ENCODE measurements at places on chromosomes 6 and 20.

GRCh38 chr6:132506869-132507808 is 5.8 kb downstream of the STX7 start:
- no peak for DNase-seq

DNA sequence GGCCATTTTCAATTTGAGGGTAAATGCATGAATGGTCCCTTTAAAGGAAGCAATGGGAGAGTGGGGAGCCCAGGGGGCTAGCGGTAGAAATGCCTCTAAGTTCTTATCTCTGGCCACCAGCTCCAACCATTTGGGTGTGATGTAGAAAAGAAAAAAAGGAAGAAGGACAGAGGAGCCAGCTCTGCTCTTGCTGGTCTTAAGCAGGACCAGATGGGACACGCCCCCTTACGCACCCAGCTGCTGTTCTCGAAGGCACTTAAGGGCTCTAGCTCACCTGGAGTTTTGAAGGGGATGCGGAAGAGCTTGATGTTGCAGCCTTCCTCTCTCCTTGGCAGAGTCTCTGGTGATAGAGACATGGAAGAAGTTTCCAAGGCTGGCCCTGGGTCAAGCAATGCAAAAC is 59.5 kb upstream of the RNF144B start:
- DNase-seq: no peak

GRCh38 chr6:91864911-91865310 is 1278.0 kb upstream of the MAP3K7 start:
- no peak for DNase-seq

GRCh38 chr6:122829456-122829855 is 40.4 kb downstream of the SMPDL3A start:
- DNase-seq: no peak

DNA sequence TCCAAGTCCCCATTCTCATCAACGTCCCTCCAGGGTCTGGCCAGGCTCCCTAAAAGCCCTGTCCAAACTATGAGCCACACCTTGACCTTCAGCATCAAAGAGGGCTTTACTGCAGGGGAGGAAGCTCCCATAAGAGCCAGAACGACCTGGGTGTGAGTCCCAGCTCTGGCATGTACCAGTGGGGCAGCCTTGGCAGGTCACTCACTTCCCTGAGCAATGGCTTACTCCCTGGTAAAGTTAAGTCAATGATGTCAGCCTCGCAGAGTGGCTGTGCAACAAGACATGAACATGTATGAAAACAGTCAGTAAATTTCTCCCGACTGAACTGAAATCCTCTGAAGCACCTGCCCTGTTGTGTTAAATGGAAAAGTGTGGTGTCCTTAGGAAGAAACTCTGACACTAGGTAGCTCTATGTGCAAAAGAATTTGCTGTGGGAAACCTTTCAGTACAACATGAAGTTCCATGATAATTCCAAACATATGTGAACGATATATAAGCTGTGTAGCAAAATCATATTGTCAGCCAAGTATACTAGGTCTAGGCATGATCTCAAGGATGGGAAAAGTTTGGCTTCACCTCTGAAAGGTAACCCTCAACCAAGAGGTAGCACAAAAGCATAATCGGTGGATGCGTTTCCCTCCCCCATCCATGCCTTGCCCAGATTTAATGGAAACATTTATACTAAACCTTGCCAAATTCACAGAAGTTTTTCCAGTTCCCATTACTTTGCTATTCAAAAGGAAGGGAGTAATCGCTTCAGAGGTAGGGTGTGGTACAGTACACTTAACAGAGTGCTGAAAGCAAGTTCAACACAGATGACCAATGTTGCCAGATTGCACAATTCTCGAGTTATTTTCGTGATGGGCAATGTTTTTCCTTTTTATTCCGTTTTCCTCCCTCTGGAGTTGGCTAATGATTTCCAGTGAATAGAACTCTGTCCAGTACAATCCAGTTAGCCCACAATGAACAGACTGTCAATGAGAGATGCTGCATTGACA is 49.0 kb upstream of the RANBP9 start:
- no peak for DNase-seq

- DNase-seq: no peak
Measured at GRCh38 chr6:155530219-155530834, 74.7 kb upstream of the NOX3 start.

DNA sequence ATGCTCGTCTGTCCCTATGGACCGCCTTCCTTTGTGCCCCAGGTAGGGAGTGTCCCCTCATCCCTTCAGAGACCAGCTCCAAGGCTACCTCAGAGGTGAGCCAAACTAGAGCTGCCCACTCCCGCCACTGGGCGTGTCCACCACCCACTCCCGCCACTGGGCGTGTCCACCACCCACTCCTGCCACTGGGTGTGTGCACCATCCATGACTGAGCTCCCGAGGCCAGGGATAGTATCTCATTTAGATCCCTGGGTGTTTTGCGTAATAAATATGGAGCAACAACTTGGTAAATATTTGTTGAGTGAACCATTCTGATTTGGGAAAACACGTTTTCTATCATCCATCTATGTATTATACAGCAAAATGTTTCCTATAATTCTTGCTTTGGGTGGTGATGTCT is 68.8 kb downstream of the ZBTB2 start:
- no peak for DNase-seq
